GM19239 (cell line): ENCODE measurements at places on chromosomes 2 and 18.

DNA sequence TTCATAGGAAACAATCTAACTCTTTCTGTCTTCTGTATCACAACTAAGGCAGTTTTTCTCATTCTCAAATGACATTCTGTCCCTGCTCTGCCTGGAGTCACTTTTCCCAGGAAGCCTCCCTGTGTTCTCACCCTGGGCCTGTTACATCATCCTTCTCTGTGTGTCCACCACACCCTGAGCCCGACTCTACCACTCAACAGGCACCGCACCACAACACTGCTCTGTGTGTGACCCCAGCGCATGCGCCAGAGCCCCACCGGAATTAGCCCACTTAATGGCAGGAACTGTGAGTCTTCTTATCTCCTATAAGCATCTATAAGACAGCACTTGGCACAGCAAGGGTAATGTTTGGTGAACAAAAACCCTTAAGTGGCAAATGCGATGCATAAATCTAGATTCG, 32.3 kb downstream of the TGFBRAP1 start:
- no peak for DNase-seq

DNA sequence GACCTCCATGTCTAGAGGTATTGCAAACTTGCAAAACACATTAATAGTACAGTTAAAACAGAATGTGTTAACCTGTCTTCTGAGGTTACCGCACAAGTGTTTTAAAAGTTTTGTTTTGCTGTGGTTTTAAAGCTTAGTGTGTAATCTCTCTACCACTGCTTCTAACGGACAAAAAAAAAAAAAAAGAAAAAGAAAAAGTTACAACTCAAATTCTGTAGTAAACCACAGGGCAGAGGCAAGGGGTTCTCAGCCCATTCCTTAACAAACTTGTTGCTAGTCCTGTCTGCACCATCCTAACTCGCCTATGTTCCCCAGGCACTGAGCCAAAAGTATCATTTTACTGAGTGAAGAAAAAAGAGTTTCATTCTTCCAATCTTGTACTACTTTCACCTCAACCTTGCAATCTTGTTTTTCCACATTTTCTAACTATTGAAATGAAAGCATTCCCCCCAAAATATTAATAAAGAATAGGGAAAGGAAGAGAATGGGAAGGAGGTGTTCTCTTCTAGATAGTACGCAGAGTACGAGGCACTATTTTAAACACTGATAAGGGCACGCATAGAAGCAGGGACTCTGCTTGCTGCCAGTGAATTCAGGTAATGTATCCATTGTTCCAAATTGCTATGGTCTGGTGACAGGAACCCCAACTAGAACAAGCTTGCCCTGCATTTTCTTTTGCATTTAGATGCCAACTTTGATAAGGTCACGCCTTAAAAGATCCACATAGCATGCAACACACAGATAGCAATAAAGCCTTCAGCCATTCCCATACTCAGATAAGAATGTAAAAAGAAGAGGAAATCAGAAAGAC, 47.1 kb downstream of the IKZF2 start:
- DNase-seq: no peak

GRCh38 chr2:31933066-31933465, 77.7 kb downstream of the MEMO1 start:
- no peak for DNase-seq

DNA sequence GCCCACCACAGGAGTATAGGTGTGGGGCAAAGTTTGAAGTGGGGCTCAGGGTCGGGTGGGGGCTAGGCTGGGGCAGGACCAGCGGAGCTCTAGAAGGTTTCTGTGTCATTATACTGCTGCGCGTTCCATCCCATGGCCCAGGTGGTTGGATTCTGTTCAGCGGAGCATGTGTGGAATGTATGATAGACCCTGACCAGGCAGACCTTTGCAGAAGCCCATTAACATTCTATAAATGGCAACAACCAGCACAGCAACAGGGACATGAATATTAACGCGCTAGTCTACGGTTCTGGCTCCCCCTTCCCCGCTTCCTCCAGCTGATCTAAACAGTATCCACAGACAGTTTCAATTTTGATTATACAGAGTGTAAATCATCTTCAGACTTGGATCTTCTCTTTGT, 4.1 kb upstream of the PRKCE start:
- DNase-seq: no peak

GRCh38 chr2:119736021-119736420, 23.7 kb upstream of the PTPN4 start:
- no peak for DNase-seq

DNA sequence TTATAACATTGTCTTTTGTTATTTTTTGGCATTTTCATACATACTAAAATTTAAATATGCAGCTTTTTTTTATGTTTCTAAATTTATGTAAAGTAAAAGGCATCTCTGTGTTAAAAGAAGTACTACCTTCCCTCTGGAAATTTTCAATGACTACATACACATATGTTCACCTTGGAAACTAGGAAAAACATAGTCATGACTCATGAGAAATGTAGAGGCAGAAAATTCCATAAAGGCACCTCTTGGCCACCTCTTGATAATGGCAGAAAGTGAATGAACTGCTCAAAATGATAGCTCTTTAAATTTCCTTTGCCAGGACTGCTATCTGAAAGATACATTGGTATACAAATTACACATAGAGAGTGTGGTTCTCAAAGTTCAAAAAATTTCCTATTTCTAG, 889.1 kb upstream of the ZEB2 start:
- DNase-seq: no peak

DNA sequence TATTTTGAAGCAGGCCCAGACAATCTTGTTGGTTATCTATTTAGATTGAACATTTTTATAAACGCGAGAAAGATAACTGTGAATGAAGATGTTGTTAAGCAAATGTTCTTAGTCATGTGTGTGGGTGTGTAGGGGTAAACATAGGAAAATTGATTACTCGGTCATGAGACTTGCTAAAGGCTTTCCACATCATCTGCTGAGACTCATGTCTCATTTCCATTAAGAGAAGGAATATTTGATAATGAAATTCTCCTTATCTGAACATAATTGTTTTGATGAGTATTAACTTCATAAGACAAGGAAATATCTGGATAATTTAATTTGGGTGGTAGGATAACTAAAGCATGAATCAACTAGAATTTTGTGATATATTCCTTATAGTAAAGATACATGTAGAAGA, 19.7 kb downstream of the CCDC102B start:
- no peak for DNase-seq

- DNase-seq: no peak
Observed at GRCh38 chr2:37648331-37649011, 23.0 kb downstream of the CDC42EP3 start.

DNA sequence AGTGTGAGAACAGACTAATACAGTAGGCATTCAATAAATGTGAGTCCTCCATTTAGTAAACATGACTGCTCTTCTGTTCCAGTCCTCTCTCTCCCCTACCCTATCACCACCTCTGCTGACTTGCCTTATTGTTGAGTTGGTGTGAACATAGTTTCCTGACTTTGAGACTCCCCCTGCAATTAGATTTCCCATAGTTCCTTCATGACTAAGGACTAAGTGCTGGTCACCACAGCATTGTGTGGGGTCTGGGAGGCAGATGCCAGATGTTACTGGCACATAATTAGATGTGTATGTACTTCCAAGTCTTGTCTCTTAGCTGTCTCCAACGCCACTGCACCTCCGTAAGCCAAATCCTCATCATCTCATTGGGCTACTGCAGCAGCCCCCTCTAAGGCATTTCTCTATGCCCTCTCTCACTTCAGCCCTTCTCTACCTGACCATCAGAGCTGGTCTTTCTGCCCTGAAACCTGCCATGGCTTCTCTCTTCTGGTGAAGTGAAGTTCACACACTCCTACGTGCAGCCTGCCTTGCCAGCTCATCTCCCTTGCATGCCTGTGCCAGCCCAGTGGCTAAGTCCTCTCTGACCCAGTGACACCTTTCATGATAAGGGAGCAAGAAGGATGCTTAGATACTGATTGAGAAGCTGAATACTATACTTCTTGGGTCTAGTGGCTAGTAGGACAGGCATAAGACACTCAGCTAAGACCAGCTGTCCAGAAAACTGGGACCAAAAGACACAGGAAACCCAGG, 81.6 kb upstream of the ALPP start:
- no peak for DNase-seq

DNA sequence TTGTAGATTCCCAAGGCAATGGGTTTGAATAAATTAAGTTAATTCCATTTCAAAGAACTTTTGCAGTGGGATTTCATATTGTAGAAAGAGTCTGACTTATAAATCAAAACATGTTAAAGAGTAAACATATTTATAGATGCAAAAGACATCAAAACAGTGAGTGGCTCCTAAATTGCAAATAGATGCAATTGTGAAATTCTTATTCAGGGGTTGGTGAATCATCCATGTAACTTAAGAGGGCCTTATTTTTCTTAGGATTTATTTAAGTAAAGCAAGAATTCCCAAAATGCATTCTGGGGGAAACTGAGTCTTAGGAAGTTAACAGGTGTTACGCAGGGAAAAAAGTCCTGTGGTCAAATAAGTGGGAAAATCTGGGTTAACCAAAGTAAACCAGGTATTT, 11.3 kb downstream of the TANC1 start:
- no peak for DNase-seq

DNA sequence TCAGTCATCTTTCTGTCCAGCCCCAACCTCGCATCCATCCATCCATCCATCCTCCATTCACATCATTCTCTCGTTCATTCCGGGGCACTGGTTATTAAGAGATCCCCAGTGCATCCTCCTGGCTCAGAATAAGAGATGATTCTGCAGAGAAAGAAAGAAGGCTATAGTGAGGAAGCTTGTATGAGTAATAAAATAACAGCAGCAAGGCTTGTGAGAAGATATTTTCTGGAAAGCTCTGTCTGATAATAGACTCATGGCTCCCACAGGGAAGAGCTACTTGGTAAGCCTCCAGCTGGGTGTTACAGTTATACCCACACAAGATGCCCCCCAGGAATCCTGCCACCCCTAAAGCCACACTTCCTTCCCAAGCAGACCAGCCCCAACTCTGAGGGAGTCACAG, 143.2 kb downstream of the MTCL1 start:
- no peak for DNase-seq

GRCh38 chr2:12052796-12053195, 306.4 kb downstream of the LPIN1 start:
- no peak for DNase-seq

DNA sequence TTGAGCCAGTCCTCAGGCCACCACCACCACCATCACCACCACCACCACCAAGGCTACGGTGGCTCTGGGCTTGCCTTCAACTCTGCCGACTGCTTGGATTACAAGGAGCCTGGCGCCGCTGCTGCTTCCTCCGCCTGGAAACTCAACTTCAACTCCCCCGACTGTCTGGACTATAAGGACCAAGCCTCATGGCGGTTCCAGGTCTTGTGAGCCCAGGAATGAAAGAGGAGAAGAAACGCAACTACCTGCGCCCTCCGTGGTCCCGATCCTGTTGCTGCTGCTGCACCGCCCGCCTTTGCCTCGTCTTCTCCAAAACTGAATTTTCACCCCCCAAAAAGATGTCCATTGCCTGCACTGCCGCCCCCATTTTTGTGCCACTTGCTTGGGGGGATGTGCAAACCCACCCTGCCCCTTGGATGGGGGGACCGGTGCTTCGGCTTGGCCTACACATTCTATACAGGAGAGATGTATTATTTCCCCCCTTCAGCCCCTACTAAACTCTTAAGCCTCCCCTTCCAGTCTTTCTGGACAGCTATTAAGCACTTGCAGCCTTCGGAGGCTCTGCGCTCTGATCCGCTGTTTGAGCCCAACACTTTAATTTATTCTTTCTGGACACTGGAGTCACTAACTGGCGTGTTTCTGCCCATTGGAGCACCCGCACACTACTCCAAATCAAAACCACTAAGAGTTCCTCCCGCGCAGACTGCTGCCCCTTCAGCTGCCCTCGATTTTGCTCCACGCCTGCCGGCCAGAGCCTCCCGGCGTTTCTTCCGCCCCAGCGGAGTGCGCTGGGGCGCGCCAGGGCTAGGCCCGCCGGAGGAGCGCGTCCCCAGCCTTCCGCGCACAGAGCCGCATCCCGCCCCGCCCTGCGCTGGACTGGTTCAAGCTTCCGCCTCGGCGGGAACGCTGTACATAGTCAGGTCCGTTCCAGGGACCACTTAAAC, 5.7 kb downstream of the OTX1 start:
- DNase-seq: peak; percentile 48

- DNase-seq: no peak
Observed at GRCh38 chr2:223055140-223055539, 3.1 kb downstream of the KCNE4 start.

DNA sequence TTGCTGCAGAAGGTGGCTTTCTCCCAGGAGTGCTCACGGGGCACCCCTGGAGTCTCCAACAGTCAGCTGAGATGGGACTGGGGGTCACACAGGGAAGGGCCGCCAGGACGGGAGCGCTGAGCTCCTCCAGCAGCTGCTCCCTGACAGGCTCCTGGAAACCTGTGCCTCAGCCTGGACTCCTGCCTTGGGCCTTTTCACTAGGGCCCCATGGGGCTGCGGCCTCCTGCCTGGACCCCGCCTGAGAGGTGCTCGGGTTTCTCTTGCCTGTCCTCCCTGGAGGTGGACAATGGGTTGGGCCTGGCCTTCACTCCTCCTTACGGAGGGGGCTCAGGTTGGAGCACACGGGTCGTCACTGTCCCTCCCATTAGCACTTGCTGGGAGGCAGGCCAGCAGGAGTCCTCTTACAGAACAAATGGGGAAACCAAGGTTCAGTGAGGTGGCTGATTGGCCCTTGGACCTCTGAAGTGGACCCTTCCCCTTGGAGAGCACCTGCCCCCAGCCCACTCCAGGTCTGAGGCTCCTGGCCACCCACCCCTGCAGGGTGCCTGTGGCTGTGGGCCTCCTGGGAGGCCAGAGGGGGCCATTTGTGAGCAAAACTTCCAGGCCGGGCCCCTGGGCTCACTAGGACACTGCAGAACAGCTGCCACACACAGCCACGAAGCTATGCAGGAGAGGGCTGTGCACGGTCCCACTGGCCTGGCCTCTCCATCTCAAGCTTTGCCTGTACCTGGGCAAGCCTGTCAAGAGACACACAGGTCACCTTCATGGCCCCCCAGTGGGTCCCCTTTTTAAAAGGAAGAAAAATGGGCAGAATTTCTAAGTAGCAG, 57.1 kb upstream of the ODC1 start:
- DNase-seq: no peak

GRCh38 chr2:29920130-29920577, 1.2 kb downstream of the ALK start:
- DNase-seq: peak; percentile 17

GRCh38 chr2:26506279-26506678, 28.4 kb upstream of the OTOF start:
- no peak for DNase-seq

- no peak for DNase-seq
Observed at GRCh38 chr2:133568172-133568571, at the start of gene NCKAP5. Gene NCKAP5 (minus strand): TSS chr2:133568463. CDS start chr2:133517526, 50,937 bp downstream.

- no peak for DNase-seq
Observed at GRCh38 chr2:82158150-82158549, 1853.6 kb upstream of the LRRTM1 start.

DNA sequence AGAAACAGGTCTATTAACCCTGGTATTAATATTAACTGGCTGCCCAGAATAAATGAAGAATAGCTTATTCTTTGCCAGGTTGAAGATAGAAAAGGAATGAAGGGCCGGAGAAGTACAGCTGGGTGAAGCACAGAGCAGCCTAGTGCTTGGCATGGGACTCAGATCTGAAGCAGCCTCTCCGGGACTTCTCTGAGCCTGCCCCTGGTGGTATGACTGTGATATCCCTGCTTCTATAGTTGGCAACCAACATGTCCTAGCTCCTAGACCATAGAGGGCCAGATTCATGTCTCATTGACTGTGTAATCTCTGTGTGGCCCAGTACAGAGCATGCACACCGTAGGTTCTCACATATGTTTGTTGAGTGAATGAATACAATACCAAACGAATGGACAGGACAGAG, 107.8 kb downstream of the MSH2 start:
- DNase-seq: no peak

- no peak for DNase-seq
Observed at GRCh38 chr2:179917272-179917671, 55.9 kb upstream of the ZNF385B start.

GRCh38 chr2:97763176-97763845, 49.9 kb downstream of the ZAP70 start:
- no peak for DNase-seq
